ENCODE measurements at places on chromosomes 11 and 22.

GRCh38 chr11:14054116-14055107 lies 91.9 kb downstream of the SPON1 start:
- DNase-seq, result no peak

GRCh38 chr11:84724256-84724655 lies 902.9 kb downstream of the DLG2 start:
- DNase-seq, result no peak

GRCh38 chr11:118401880-118402590 lies 629 bp downstream of the ATP5MG start:
- DNase-seq, result no peak

GRCh38 chr11:45185228-45185729 lies 38.8 kb downstream of the PRDM11 start:
- DNase-seq, result no peak

DNA sequence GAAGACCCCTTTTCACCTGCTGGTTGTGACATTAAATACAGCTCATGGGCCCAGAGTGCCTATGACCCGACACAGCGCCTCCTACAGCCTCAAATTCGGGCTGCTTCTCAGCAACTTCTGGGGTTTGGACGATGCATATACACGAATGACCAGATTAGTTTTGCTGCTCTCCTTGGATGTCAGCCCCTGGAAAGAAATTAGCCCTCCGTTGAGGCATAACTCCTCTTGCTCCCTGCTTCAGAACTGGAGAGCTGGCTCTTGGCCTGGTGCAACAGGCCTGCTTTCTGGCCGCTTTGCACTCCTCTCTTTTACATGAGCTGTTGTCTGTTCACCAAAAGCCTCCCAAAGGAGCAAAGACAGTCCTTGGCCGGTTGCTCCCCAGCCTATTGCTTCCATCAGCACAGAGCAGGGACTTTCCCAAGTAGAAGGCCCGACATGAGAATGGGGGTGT lies 3.3 kb downstream of the TECTA start:
- no peak for DNase-seq

DNA sequence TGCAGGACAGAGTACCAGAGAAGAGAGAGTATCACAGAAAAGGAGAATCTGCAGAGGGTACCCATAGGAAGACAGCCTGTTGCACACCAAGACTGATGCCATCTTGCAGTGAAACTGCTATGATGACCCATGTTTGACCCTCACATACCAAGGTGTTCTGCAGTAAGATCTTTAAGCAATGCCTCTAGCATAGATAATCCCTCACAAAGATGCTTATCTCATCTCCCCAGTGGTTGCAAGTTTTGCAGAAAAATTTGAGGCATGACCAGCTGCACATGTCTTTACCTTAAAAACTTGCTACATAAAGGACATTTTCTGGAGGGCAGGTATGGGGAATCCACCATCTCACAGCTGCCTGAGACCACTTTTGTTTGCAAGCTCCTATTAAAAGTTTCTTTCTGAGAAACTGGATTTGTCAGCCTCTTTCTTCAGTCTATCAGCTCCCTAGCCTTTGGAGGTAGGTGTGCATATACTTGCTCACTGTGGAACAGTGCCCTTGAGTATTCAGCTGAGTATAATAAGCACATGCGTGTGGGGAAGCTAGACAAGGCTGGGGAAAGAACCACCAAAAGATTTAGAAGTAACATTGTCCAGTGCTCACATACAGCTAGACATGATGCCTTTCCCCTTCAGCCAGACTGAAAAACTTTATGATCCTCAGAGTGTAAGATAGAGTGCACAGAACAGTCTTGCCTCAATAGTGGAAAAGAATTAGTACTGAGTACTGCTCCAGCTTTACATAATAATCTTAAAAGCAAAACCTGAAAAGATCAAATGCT lies 100.3 kb upstream of the TEAD1 start:
- no peak for DNase-seq

- DNase-seq, result no peak
These were observed 80.5 kb downstream of the PGR start for GRCh38 chr11:101049123-101049522.

- no peak for DNase-seq
These were observed 66.1 kb downstream of the C22orf31 start for GRCh38 chr22:28995551-28995950.

DNA sequence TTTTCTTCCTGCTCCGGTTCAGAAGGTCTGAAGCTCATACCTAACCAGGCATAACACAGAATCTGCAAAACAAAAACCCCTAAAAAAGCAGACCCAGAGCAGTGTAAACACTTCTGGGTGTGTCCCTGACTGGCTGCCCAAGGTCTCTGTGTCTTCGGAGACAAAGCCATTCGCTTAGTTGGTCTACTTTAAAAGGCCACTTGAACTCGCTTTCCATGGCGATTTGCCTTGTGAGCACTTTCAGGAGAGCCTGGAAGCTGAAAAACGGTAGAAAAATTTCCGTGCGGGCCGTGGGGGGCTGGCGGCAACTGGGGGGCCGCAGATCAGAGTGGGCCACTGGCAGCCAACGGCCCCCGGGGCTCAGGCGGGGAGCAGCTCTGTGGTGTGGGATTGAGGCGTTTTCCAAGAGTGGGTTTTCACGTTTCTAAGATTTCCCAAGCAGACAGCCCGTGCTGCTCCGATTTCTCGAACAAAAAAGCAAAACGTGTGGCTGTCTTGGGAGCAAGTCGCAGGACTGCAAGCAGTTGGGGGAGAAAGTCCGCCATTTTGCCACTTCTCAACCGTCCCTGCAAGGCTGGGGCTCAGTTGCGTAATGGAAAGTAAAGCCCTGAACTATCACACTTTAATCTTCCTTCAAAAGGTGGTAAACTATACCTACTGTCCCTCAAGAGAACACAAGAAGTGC lies 661 bp upstream of the MALAT1 start:
- no peak for DNase-seq

DNA sequence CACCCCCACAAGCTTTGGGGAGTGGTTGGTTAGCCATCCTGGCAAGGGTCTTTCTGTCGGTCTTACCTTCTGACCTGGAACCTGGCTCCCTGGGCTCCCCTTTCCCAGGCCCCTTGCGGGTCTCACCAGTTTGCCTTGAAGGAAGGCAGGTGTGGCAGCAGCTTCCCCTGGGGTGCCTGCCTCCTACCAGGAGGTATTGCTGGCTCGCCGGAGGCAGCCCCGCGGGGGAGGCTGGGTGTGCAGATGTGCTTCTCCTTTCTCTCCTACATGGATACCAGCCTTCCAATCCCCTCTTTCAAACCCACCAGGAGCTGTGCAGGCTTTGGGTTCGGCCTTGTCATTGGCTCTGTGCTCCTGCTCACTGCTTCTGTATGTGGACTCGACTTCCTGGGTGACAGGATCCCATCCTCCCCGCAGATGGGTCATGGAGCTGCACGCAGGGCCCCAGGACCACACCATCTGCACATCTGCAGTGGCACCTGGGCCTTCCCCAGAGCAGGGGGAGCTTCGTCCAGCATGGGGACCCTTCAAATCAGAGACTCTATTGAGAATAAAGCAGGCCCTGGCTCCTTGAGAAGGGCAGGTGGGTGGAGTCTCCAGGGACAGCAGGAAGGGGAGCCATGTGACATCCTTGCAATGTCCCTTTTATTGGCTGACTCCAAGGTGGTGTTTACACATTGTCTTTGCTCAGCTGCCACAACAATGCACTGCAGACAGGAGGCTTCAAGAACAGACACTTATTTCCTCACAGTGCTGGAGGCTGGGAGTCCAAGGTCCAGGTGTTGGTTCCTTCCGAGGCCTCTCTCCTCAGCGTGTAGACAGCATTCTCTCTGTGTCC lies 592.0 kb downstream of the BRD1 start:
- no peak for DNase-seq

GRCh38 chr11:123069908-123070821 lies 8.2 kb upstream of the HSPA8 start:
- DNase-seq, result no peak

DNA sequence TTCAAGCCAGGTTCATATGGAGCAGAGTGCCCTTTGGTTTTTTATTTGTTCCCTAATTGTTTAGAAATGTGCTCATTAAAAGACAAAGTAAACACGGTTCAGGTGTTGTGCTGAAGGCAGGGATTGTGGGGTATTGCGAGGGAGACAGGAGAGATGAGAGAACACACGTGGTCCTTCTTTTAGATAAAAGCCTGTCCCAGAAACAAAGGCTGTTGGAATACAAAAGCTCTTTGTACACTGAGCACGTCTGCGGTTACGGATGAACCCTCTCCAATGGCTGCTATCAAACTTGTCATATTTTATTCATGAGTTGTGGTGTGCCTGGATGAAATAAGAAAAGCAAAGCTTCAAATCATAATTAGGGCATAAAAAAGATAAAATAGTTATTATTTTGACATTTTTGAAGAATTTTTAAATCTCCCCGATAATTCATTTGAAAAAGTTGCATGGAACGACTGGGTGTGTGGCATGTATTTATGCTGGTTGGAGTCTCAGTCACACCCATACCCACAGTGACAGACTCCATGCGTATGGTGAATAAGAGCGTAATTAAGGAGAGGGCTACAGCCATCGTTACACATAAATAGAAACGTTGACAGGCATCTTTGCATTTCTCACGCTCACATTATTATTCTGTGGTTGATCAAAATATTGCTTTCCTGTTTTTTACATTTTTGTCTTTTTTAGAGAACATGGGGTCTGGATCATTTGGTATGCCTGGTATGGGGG lies 92.9 kb downstream of the NELL1 start:
- DNase-seq, result no peak

GRCh38 chr11:111582163-111582562 lies 20.1 kb upstream of the SIK2 start:
- DNase-seq, result no peak

DNA sequence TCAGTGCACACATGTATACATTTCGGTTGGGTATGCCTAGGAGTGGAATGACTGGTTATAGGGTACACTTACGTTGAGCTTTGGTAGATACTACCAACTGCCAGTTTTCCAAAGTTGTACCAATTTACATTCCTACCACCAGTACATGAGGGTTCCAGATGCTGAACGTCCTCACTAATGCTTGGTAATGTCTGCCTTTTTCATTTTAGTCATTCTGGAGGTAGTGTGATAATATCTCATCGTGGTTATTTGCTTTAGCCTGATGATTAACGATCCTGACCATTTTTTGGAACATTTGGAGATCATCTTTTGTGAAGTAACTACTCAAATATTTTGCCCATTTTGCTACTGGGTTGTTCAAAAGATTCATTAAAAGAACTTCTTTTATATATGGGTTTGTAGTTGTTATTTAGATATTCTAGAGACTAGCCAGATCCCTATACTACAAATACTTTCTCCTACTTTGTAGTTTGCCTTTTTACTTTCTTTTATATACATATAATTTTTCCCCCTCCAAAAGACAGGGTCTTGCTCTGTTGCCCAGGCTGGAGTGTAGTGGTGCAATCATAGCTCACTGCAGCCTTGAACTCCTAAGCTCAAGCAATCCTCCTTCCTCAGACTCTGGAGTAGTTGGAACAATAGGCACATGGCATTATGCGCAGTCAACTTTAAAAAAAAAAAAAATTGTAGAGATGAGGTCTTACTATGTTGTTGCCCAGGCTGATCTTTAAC lies 62.1 kb downstream of the RBFOX2 start:
- no peak for DNase-seq

GRCh38 chr22:24989541-24989951 lies 37.0 kb downstream of the KIAA1671 start:
- no peak for DNase-seq

DNA sequence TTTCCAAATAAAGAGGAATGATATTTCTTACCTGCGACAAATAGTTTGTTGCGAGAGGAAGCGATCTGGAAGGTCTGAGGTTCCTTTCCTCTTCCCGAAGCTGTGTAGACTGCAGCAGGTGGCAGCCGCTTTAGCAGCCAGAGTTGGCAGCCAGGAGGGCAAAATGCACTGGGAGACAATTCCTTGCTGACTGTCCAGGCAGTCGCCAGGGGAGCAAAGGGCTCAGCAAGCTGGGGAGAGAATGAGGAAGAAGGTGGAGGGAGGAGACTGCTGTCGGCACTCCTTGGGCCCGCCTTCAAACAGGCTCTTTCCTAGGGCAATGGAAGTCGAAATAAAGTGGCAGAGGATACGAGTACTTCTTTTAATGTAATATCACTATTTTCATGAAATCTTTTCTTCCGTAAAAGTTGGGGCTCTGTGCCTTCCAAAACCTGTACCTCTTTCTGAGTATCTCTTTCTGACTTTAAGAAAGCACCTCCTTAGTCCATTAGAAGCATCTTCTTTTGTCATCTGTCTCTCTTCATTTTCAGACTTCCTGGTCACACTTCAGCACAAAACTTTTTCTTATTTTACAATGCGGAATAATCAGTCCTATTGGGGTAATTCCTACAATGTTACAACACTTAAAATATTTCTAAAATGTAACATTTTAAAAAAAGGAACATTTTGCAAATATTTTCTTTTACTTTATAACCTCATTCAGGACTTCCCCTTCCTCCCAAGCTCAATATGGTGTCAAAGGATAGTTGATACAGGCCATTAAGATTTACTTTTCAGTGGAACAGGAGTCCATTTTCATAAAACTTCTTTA lies at the start of gene IL18:
IL18 (minus strand) TSS at position 220 of the 811 bp plus-strand sequence. CDS start 9,041 bp downstream, outside the sequence.
- peak; percentile 46 for DNase-seq

GRCh38 chr11:35943309-35943708 lies 553 bp upstream of the LDLRAD3 start:
- no peak for DNase-seq

- no peak for DNase-seq
These were observed 13.1 kb downstream of the HINFP start for GRCh38 chr11:119134389-119134978.

- DNase-seq, result no peak
These were observed 28.6 kb downstream of the ADAMTS15 start for GRCh38 chr11:130476922-130477491.

- no peak for DNase-seq
These were observed 69.5 kb upstream of the CSNK2A3 start for GRCh38 chr11:11422411-11423128.

- DNase-seq, result no peak
These were observed 408.7 kb downstream of the BRD1 start for GRCh38 chr22:49418943-49419342.

- no peak for DNase-seq
These were observed 51.8 kb downstream of the CD6 start for GRCh38 chr11:61023086-61023965.

DNA sequence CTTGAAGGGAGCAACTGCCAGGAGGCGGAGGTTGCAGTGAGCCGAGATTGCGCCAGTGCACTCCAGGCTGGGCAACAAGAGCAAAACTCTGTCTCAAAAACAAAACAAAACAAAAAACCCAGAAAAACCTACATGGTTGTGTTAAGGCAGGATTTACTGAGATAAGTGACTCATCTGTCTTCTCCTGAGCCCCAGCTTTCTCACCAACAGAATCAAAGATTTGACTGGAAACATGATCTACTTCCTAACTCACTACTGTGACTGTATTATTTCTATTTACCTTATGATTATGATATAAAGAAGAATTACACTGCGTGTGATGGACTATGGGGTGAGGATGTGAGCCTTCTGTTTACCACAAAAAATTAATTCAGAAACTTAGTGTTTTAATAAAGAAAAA lies 21.8 kb downstream of the FAM118B start:
- DNase-seq, result no peak

DNA sequence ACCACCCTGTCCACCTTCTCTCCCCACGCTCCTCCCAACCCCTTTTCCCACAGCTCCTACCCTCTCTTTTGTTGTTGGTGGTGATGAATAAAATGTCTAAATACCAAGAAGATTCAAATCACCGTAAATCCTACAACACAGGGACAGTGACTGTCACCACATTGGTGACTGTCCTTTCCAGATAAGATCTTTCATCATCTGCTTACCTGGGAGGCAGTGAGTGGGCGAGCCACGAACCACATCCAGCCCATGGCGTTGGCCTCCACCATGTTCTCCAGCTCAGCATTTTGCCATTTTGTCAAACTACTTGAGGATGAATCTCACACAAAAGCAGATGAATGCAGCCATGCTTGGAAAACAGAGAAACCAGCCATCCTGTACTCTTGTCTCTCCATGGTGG lies 6.7 kb upstream of the CYTH4 start:
- no peak for DNase-seq

GRCh38 chr11:62546929-62547625 lies 471 bp upstream of the AHNAK start:
- DNase-seq, result peak; percentile 68
